ENCODE measurements at places on chromosomes 1 and 21.

DNA sequence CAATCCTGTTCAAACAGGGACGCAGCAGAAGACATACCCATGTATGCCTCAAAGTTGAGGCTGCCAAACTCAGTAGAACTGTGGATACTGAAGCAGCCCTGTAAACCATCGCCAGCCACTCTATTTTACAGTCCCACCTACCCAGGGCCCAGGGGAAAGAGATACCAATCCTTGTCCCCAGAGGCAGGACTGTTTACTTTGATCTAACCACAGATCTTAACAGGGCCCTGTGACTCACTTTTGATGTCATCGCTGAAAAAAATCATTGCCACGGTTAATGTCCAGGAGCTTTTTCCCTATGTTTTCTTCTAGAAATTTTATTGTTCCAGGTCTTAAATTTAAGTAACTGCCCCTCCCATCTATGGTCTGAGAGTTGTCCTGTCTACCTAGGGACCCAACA lies 538.4 kb upstream of the NCAM2 start:
- no peak for DNase-seq

GRCh38 chr1:64624218-64624713 lies 120.6 kb upstream of the RAVER2 start:
- no peak for DNase-seq

- no peak for DNase-seq
Measured at GRCh38 chr1:19750101-19750881, 49.4 kb downstream of the TMCO4 start.

- no peak for DNase-seq
Measured at GRCh38 chr21:39523399-39523798, 71.6 kb downstream of the SH3BGR start.

GRCh38 chr1:67955591-67955990 lies 94.8 kb downstream of the DIRAS3 start:
- DNase-seq = no peak

Data from activated CD8-positive, alpha-beta memory T cell treated with anti-CD3 and anti-CD28 coated beads, Interleukin-2, amount 50 U/mL, for 48 hours (primary cell).